ENCODE measurements at places on chromosomes 5 and 9.
A peak's percentile ranks its signal among the peaks of the same experiment; 100 is the strongest.

- peak; percentile 52 for DNase-seq
These were observed 8.7 kb upstream of the SLC2A8 start for GRCh38 chr9:127388037-127388855.

DNA sequence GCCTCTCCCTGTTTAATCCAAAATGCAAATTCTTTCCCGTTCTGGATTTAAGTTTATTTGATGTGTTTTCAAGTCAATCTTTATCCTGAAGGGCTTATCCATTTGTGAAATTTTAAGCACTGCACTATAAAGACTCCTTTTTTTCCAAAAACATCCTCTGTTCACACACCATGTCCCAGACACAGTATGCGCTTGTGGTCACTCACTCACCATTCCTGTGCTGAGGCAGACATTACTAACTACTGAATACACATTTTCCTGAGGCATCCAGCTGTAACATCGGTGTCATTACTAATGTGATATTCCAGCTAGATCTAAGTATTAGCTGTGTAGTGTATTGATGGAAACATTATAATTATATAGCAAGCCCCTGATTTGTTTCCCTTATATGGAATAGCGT, 298.4 kb downstream of the KCTD16 start:
- DNase-seq = no peak

GRCh38 chr5:30850866-30851265, 342.6 kb upstream of the CDH6 start:
- DNase-seq = no peak

GRCh38 chr5:34835664-34836063, 3.3 kb upstream of the TTC23L start:
- DNase-seq = no peak

GRCh38 chr9:107698779-107699178, 209.2 kb upstream of the KLF4 start:
- DNase-seq = no peak

GRCh38 chr9:126738553-126738952, 66.3 kb upstream of the ZBTB43 start:
- no peak for DNase-seq

GRCh38 chr5:120139039-120139438, 325.1 kb upstream of the PRR16 start:
- no peak for DNase-seq

GRCh38 chr5:16618138-16618897, 1.5 kb upstream of the RETREG1 start:
- DNase-seq = no peak

GRCh38 chr5:43386960-43387362, 25.2 kb downstream of the CCL28 start:
- no peak for DNase-seq

GRCh38 chr9:99038484-99038820, 66.5 kb upstream of the TGFBR1 start:
- no peak for DNase-seq

DNA sequence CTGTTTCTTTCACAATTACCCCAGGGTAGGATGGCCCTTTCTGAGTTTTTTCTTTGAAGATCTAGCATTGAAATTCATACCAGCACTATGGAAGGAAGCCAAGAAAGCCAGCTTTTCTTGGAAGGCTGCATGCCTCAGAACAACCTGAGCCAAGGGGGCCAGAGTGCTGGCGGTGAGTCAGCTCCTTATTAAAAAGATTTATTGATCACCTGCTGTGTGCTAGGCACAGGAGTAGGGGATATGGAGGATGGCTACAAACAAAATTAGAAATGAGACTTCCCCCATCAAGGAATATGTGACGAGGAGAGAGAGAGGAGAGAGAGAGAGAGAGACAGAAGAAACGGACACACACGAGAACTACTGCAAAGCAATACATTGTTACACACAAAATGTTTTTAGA, 184.6 kb upstream of the PUM3 start:
- no peak for DNase-seq

DNA sequence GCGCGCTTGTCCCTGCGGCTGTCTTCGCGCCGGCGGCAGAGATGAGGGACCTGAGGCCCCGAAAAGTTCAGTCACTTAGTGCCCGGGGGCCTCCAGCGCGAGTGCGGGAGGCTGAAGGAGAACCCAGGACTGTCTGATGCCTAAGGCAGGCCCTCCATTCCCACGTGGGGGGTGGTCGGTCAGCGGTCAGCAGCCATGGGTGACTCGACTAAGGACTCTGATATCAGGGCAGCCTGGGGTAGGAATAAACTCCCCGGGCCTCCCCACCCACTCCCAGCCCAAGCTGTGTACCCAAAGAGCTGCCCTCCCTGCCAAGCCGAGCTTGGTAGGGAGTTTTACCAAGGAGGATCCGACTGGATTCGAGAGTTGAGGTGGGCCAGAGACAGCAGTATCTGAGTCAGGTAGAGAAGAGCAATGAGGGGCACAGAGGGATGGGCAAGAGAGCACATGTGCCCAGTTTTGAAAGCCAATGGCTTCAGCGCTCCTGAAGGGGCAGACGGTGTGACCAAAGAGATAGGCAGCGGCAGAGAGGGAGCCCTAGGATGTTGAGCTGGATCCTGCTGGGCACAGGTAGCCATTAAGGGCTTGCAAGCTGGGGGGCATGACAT, 787 bp downstream of the FGFR4 start:
- DNase-seq = no peak

GRCh38 chr5:150781706-150782614, 3.4 kb downstream of the SMIM3 start:
- DNase-seq = no peak

DNA sequence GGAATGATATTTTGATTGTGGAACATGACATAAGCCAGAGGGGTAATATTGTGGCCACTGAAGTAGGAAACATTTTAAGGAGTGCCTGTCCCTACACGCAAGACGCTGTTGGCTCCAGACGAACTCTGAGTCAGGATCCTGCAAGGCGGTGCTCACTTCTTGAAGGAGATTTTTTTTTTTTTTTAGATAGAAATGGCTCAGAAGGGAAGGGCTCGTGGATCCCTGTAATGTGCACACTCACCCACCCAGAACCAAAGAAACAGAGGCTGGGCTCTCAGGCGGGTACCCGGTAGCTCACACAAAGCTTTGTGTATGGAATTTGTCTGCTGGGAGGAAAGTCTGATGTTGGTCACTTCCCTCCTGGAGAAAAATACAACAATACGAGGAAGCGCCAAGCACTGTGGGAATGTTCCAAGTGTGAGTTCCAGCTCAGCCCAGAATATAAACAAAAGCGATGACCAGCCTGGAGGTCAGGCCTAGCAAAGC, 25.7 kb downstream of the RAPGEF1 start:
- no peak for DNase-seq

- DNase-seq = no peak
These were observed 408.7 kb downstream of the TLE4 start for GRCh38 chr9:79980432-79980831.

GRCh38 chr5:158877124-158877581, 222.6 kb downstream of the EBF1 start:
- no peak for DNase-seq

GRCh38 chr5:159531554-159532105, 201.3 kb upstream of the IL12B start:
- DNase-seq = no peak

GRCh38 chr5:152595405-152595804, 190.3 kb upstream of the NMUR2 start:
- DNase-seq = no peak

DNA sequence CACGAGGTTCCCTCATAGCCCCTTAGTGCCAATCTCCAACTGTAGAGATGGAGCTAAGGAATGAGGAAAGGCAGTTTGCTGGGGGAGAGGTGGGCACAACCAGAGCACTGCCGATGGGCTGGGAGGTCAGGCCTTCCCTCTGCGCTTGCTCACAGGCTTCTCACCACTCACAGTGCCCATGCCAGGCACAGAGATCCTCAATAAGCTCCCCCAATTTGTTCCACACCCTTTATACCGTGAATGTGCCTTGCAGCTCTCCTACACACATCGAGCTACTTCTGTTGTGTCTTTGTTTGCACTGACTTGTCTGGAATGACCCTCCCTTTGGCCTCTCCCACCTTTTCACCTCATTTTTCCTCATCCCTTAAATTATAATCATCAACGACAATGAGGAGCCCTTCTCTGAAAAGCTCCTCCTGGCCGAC, 1.6 kb upstream of the HK3 start:
- DNase-seq = no peak

GRCh38 chr5:159424123-159424522, 93.8 kb upstream of the IL12B start:
- DNase-seq = no peak

- DNase-seq = no peak
These were observed 85.6 kb downstream of the FBXW11 start for GRCh38 chr5:171920765-171921391.

- no peak for DNase-seq
These were observed 21.0 kb upstream of the RHOBTB3 start for GRCh38 chr5:95709967-95710650.

DNA sequence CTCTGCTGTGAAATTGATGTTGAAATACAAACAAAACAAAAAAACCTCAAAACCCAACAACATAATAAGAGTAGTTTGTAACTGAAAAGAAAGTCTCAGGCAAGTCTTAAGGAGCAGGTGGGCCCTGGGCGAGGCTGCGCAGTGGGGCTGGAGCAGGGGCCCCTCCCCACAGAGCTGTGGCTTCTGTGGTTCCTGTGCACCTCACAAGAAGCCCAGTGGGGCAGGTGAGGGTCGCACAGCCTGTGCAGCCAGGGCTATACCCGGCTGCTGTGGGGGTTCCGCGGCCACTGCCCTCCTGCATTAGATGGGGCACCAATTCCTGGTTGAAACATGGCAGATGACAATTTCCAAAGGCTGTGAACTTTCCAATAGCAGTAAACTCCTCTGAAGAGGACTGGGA, 75.3 kb downstream of the TRIO start:
- no peak for DNase-seq

GRCh38 chr9:8424786-8425410, 625.3 kb upstream of the DMAC1 start:
- DNase-seq = no peak

DNA sequence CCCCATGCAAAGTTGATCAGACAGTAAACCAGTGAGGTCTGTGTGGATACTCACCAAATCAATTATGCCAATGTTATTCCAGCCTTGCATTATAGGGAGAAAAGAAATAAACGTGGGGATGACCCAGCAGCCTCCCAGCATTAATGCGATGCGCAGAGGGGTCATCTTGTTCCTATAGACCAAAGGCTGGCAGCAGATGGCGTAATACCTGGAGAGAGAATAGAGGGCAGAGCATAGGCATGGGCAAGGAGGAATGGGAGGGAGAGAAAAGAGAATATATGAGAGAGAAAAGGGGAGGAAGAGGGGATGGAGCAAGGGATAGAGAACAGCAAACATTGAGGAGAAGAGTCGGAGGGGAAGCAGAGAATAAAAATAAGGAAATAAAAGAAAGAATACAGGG, 131.2 kb downstream of the HTR4 start:
- DNase-seq = no peak

DNA sequence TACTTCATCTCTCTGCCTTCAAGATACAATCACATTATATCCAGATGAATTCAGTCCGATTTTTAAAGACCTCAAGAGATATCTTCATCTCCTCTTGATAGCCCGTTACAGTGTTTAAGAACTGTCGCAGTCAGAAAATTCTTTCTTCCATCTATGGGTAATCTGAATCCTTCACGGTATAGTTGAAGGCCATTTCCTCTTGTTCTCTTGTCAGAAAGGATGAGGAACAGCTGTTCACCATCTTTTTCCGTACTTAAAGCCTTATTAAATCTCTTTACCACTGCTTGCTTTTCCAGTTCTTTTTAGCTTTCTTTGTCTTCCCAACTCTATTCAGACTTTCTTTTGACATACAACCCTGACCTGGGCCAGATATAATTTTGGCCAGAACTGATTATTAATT, 121.8 kb downstream of the XRCC4 start:
- no peak for DNase-seq
